ENCODE measurements at places on chromosomes 2 and 18.
A peak's percentile ranks its signal among the peaks of the same experiment; 100 is the strongest.

GRCh38 chr2:156563994-156564753 lies 128.0 kb downstream of the GPD2 start:
- DNase-seq: no peak

DNA sequence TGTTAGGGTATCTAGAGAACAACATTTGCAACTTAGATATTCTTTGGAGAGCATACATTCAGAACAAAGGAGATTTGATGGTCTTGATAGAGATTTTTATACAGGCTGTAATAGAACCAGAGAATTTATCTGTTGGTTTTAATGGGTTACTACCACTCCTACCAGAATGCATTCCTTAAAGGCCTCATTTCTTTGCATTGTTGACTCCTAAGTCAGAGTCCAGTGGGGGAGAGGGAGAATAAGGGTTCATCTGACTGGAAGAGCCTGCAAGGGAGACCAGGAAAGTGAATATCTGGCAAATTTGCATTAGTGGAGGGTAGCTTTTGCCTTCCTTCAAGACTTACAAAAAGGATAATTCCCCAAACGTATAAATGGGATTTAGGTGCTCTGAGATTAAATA lies 29.7 kb downstream of the AGPS start:
- no peak for DNase-seq

GRCh38 chr2:240997141-240997855 lies 1.1 kb upstream of the SNED1 start:
- DNase-seq: no peak

- DNase-seq: no peak
These were observed 689.0 kb downstream of the TDRD15 start for GRCh38 chr2:21812766-21813165.

DNA sequence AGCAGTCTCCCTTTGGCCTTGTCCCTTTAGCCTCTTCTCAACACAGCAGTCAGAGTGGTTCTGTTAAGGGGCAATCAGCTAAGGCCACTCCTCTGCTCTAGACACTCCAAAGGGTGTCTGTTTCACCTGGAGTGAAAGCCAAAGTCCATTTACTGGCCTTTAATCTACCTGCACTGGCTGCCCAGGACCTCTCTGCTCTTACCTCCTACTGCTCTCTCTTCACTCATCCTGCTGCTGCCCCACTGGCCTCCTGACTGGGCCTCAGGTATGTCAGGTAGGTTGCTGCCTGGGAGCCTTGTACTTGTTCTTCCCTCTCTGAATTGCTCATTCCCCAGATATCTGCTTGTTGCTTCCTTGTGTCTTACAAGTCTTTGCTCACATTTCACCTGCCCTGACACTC lies 68.2 kb downstream of the PIKFYVE start:
- no peak for DNase-seq

DNA sequence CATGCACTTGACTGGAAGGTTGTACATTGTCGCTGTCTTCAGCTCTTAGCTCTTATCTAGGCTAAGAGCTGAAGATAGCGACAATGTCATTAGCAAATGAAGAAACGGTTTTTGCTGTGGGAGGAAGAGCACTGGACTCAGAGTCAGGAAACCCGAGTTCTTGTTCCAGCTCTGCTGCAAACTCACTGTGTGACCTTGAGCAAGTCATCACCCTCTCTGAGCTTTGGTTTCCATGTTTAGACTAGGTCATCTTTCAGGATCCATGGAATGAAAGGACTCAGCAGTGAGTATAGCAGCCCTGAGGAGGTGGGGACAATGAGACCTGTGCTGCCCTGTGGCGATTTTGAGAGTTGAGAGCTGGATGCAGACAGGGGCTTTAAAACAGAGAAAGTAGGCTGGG lies 85.3 kb downstream of the ASAP2 start:
- DNase-seq: no peak

DNA sequence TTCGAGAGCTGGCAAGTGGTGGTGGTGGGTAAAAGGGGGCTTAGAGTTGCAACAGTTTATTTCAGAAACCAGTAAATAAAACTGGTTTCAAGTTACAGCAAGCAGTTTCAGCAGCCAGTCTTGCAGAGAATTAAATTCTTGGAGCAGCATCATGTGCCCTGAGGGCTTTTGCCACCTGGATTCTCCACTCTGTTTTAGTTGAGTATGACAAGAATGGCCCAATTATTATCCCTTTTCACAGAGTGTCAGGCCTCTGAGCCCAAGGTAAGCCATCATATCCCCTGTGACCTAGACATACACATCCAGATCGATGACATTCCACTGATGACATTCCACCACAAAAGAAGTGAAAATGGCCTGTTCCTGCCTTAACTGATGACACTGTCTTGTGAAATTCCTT lies 72.8 kb upstream of the FANCL start:
- DNase-seq: no peak

GRCh38 chr2:68403199-68403644 lies 38.1 kb downstream of the PLEK start:
- DNase-seq: peak; percentile 41

- DNase-seq: no peak
These were observed 267.9 kb upstream of the PIK3C3 start for GRCh38 chr18:41687138-41687537.

GRCh38 chr2:100673115-100673514 lies 110.3 kb downstream of the PDCL3 start:
- no peak for DNase-seq

DNA sequence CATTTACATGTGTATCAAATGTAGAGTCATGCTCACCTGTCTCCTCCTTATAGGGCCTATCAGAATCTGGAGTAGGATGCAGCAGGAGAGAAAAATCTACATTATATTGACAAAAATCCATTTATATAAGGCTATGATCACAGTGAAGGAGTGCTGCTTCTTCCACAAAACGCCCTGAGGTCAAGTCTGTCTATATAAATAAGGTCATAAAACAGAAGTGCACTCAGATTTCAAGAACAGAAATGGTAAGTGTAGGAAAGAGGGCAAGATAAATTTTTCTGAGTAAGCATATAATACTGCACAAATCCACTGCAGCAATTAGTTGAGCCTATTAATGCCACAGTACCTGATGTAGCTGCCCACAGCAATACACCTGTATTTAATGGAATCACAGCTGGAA lies 51.8 kb downstream of the COL5A2 start:
- DNase-seq: no peak

DNA sequence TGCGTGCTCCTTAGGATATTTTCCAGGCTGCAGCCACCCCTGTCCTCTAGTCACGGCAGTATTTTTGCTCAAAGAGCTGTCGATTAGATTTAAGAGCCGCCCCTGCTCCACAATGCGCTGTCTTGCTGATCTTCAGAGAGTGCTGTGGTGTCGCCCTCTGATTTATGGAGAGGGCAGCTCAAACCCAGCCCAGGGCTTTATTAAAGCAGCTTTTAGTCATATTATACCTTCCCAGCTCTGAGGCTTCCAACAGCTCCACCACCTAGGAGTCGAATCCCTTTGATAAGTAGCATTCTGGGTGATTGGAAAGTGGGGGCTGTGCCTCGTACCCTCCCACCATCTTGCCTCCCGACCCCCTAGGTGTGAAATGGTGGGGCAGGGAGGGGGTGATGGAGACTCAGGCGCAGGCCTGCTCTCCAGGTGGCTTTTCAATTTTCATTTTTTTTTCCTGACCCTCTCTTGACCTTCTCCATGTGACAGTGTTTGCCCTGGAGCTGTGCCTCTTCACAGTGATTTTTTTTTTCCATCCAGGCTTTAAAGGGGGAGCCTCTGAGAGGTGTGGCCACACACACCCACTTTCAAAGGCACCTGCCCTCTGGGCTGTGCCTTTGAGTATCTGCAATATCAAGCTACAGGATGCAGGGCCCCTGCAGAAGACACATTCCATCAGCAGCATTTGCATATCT lies 53.1 kb upstream of the NRP2 start:
- no peak for DNase-seq

DNA sequence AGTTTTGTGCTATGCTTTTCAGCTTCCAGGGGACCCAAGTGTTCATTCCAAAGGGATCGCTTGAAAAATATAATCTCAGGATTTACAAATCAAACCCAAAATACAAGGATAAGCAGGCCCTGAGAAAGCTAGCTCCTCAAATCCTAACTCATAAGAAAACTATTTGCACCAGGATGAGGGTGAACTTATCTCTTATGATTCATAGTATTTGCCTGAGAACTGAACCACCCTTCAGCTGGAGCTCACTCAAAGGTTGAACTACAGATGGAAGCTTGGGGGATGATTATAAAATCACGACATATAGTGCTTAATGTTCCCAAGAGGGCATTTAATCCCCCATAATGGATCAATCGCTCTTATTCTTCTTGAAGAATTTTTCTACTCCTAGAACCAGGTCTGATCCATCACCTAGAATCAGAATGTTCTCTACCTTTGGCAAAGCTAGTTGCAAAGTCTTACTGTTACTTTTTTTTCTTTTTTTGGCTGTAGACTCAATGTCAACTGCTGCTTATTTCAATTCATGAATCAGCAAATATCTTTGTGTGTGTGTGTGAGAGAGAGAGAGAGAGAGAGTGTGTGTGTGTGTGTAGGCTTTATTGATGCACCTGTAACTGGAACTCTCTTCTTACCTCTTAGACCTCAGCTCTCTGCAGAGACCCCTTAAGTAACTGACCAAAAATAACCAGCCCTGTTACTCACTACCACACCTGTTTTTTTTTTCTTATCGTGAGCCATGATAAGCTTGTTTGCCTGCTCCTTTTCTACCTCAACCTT lies 44.8 kb downstream of the ARL4C start:
- no peak for DNase-seq

- DNase-seq: no peak
These were observed 64.7 kb upstream of the HAAO start for GRCh38 chr2:42856891-42857632.

DNA sequence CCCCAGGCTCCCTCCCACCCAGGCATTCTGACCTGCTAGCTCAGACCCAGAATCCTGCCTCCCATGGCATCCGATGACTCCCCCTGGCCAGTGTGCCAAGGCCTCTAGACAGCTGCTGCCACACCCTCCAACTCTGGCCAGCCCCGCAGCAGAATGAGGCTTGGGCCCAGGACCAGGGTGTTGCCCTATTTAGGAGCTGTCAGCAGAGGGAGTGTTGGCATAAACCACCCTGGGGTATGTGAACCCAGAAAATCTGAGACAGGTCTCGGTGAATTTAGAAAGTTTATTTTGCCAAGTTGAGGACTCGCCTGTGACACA lies 134.3 kb downstream of the KLHL29 start:
- no peak for DNase-seq

GRCh38 chr2:7618031-7618430 lies 700.8 kb downstream of the RNF144A start:
- no peak for DNase-seq

DNA sequence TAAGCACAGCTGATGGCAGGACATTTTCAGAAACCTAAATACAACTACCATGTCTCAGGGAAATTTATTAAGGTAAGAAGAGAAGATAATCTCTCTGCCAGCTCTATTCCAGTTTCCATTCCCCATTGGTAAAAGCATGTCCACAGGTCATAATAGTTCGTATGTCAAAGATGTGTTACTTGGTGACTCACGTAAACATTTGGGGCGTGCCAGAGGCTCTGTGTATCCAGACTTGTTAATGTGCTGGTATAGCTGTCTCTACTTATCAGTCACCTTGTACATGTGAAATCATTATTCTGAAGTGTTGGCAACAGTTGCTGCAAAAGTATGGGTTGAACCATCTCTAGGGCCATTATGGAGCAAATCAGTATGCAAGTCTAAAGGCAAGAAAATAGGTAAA lies 1345.1 kb downstream of the SUCLG1 start:
- no peak for DNase-seq

DNA sequence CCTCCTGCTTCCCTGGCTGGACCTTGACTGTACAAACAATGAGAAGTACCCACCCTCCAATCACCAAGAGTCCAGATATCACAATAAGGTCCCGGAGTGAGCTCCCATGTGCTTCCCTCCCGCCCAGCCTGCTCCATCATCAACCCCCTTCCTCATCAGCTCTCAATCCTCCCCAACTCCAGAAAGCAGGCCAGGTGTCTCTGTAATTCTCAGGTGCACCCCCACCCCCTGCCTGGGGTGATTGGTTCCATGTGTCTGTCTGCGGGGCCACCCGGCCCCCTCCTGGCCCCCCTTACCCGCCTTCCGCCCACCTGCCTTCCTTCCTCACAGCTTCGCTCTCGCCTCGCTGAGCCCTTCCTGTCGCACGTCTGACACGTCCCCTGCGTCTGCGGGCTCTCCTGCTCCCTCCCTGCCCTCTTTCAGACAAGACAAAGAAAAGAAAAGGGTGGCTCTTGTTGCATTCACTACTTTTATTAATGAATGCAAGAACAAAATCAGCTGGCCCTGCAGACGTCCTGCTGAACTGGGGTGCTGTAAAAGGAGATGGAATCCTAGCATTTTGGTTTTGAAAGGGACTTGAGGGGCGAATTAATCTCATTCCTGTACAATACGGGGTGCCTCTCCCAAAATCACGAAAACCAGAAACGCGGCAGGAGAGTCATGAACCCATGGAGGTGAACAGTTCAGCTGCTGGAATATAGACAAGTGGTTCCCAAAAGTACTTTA lies 26.5 kb upstream of the IGFBP2 start:
- peak; percentile 12 for DNase-seq

DNA sequence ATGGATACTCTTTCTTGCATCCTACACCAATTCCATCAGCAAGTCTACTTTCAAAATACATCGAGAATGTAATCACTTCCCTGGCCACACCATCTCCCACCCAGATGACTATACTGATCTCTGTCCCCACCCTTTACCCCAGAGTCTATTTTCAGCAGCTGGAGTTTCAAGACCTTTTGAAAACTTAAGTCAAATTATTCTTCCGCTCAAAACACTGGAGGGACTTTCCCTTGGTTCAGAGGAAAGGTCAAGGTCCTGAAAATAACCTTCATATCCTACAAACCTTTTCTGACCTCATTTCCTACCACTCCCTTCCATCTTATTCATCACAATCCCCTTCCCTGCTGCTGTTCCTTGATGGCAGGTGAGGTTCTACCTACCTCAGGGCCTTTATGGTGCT lies 58.8 kb upstream of the LYPD6 start:
- DNase-seq: no peak

DNA sequence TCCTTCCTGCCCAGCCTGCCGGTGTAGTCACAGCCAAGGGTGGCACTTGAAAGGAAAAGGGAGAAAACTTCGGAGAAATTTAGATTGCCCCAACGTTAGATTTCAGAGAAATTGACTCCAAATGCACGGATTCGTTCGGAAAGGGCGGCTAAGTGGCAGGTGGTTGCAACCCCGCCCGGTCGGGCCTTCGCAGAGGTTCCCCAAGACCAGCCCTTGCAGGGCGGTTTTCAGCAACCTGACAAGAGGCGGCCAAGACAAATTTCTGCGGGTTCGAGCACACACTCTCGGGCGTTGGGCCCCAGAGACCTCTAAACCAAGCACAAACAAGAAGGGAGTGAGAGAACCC lies 4.8 kb downstream of the ONECUT2 start:
- DNase-seq: no peak

DNA sequence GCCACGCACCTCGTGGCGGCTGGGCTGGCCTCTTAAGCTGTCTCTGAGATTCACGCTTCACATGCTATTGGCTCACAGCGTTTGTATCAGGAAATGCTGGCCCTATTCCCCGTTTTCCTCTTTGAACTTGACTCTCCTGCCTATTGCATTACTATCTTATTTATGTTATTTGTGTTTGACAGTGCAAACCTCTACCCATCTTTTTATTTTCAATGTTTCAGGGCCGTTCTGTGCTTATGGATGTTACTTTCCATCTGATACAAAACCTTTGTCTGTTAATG lies 149.9 kb upstream of the TWIST2 start:
- no peak for DNase-seq

- no peak for DNase-seq
These were observed 25.9 kb upstream of the GLS start for GRCh38 chr2:190854726-190855125.

GRCh38 chr2:238895891-238896600 lies 48.2 kb downstream of the TWIST2 start:
- DNase-seq: no peak

GRCh38 chr2:5537180-5537688 lies 154.9 kb upstream of the SOX11 start:
- DNase-seq: no peak

Data from CD4-positive, alpha-beta T cell treated with Interleukin-12 subunit alpha and Interleukin-12 subunit beta, for 1 hour (primary cell).